Central memory CD8-positive, alpha-beta T cell (primary cell): ENCODE measurements at places on chromosomes 4 and X.

GRCh38 chrX:78659955-78660354 is 827 bp upstream of the RTL3 start:
- DNase-seq = no peak

DNA sequence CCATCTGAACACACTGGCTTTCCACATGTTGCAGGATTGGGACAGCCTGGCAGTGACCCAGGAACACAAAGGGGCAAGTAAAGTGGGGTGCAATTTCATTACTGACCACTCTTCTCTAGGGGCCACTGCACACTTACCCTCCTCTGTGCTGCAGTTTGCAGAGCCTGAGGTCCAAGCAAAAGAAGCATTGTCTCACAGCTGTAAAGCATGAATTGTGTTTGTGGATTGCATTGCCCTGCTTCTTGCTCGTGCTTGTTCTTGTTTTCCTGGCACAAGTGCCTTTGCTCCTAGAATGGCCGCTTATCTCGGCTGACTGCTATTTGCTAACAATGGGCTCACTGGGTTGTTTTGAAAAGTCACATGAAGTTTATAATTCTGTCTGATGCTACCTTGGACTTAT is 209.1 kb upstream of the JADE1 start:
- DNase-seq = no peak

GRCh38 chrX:47214435-47215077 is 3.9 kb upstream of the CDK16 start:
- DNase-seq = no peak

DNA sequence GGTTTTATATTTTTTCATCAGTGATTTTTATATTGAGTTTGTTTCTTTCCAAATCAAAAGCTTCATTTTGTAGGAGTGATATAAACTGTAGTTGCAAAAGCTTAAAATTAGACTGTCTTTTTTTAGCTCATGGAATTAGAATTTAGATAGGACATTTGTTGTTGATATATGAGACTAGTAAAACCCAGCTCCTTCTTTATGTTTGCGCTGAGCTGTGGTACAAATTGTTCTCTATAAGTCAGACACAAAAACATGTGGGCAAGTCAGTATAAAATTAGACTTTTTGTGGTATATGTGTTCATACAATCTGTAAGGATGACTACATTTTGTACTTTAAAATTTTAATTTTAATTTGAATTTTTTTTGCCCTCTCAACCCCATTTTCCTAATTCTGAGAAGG is 18.3 kb downstream of the FHIP1A start:
- no peak for DNase-seq

- DNase-seq = no peak
Measured at GRCh38 chrX:131901546-131901945, 121.6 kb upstream of the STK26 start.

GRCh38 chr4:128291096-128291495 is 3.5 kb upstream of the PGRMC2 start:
- no peak for DNase-seq

DNA sequence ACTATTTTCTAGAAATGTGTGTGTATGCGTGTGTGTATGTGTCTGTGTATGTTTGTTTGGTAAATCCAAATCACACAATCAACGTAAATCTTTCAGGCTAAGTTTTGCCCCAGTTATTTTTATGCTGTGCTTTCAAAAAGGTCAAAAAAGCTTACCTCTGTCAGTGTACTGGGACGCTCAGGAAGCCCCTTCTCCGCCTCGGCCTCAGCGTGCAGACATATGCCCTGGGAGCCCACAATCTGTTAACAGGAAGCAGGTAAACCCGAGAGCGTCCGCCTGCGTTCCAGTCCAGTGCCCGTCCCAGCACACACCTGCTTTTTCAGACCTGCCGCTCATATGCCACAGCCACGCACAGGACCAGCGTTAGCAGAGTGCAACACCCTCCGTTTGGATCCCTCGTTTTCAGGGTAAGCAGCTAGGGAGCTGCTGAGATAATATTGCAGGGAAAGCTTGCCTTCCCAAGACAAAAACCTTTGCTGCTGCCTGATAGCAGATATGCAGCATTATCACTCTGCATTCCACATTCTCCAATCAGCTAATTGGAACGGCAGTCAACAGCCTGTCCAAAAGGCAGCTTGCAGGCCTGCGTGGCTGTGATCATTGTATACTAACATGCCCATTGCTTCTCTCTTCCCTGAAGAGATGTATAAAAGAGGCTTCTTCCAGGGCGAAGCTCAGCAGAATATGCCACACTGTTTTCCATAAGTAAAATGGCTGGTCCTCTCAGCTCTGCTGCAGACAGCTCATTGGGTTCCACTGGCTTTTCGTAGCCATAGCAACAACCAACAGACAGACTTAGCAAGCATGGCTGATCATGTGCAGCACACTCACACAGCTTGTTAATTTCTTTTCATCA is at the start of gene SORBS2:
TSS of gene SORBS2 (minus strand) at position 686 of the 856 bp plus-strand sequence. CDS start 121,623 bp downstream, outside the sequence.
- no peak for DNase-seq

- no peak for DNase-seq
Measured at GRCh38 chrX:44025555-44025954, 52.4 kb upstream of the NDP start.

DNA sequence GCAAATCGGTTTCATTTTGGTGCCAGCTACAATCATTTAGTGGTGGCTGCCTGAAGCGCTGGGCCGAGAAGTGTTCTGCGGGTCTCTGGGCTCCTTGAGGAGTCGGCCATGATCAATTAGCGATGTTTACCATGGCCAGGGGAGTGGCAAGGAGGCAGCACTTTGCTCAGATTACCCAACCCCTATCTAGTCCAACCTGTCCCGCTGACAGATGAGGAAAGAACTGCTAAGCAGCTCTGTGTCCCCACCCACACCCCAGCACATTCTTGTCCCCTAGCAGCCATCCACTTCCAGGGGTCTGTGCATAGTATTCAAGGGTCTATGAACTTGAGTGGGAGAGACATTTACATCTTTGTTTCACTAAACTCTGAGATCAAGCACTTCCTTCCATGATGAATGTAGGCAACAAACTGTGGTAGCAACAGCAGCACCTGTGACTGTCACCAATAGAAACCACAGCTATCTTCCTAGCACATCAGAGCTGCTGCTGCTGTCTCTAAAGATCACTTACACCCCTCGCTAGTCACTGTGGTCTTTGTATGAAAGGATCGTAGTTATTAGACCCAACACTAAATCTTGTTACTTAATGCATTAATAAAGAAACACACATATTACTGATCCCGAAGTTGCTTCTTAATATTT is 331.6 kb downstream of the BCOR start:
- DNase-seq = no peak

DNA sequence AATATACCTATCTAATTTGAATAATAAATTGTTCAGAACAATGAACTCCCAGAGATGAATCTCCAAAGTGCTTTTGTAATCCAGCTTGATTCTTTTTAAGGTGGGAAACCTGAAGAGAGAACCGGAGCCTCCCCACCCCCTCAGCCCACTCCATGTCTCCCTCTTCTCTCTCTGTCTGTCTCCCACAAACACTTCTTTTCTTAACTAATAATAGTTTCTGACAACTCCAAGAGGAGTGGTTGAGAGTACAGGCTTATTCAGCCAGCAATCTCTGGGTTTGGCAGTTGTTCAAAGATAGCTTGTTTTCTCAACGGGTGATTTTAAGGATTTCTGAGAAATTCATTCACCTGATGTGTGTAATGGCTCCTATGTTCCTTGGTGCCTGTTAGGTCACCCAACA is 23.4 kb downstream of the PPP4R3C start:
- DNase-seq = no peak

GRCh38 chr4:24137671-24138601 is 248.1 kb upstream of the PPARGC1A start:
- DNase-seq = no peak

DNA sequence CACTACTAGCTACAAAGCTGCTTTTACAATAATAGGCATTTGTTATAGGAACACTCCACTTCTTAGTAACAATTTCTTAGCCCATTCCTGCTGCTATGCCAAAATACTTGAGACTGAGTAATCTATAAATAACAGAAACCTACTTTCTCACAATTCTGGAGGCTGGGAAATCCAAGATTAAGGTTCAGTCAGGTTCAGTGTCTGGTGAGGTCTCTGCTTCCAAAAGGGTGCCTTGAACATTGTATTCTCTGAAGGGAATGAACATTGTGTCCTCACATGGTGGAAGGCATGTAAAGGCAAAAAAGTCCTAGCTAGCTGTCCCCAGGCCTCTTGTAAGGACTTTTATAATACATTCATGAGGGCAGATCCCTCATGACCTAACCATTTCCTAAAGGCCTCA is 7.0 kb downstream of the SLC9B1 start:
- no peak for DNase-seq

DNA sequence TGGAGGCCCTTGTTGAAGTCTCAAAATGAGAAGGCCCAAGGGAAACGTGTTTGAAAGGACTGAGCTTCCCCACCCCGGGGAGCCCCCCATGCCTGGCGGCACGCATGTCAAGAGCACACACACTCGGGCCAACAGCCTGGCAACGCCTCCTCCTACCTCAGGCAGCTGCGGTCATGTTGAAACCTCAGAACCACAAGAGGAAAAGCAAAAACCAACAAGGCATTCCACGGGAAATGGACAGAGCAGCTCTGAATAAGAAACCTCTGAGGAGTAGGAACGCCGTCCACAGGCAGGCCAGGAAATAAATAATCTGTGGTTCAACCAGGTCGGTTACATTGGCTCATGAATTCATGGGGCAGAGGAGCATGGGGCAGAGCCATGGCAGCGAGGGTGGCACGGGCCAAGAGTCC is 95.7 kb upstream of the AFAP1 start:
- DNase-seq = no peak

DNA sequence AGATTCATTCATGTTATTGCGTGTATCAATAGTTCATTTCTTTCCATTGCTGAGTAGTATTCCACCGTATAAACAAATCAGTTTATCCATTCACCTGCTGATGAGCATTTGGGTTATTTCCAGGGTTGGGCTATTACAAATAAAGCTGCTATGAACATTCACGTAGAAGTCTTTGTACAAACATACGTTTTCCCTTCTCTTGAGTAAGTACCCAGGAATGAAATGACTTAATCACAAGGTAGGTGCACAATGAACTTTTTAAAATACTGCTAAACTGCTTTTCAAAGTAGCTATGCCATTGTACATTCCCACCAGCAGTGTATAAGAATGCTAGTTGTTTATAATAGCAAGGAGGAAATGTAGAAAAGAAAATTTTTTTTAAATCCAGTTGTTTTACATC is 35.9 kb downstream of the SYTL4 start:
- no peak for DNase-seq

- DNase-seq = no peak
Measured at GRCh38 chrX:11698702-11699101, 33.0 kb upstream of the ARHGAP6 start.

- no peak for DNase-seq
Measured at GRCh38 chr4:159210975-159211374, 108.1 kb downstream of the RAPGEF2 start.

GRCh38 chr4:26566133-26566532 is 17.8 kb upstream of the TBC1D19 start:
- no peak for DNase-seq

- DNase-seq = no peak
Measured at GRCh38 chrX:57933321-57933720, 23.1 kb upstream of the ZXDA start.

GRCh38 chrX:132612821-132613564 is 124.2 kb upstream of the MBNL3 start:
- peak; percentile 12 for DNase-seq

GRCh38 chr4:56183344-56183959 is 203.8 kb downstream of the AASDH start:
- DNase-seq = no peak

DNA sequence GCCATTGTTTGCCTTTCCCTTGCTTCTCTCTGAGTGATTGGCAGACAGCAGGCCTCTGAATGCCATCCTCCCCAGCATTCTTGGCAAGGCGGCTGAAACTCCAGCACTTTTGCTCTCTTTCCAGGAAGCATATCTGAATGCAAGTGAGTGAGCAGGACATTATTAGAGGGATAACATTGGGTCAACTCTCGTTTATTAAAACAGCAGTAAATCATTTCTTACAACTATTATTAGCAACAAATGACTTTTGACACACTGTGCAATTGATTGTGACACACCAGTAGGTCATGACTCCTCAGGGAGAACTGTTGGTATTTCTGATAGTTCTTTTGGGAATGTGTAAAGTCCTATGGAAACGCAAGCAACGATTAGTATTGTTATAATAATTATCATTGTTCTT is 103.8 kb downstream of the EFNB1 start:
- no peak for DNase-seq

DNA sequence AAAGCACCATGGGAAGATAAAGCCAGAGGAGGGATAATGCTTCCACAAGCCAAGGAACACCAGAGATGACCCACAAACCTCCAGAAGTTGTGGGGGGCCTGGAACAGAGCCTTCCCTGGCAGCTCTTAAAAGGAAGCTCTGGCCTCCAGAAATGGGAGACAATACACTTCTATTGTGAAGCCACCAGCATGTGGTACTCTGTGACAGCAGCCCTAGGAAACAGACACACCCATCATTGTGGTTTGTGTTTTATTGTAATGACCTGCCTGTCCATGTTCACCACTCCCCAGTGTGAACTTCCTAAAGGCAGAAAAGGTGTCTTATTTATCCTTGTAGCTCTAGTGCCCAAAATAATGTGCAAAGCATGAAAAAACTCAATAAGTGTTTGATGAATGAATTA is 264.1 kb upstream of the GATB start:
- no peak for DNase-seq

DNA sequence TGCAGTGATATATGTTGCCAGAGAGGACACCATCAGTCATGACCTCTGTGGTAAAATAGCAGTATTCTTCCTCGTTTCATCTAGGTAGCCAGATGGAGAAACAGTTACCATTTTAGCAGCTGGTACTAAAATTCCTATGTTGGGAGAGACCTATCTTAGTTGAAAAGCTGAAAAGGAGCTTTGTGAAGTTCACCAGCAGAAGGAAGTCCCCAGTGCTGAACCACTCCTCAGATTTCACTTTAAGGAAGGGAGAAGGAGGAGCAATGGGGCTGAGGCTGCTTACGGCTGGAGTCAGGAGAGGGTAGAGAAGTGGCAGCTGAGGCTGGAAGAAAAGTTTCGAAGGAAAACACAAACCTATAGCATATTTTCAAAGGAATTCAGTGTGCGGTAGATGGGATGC is 103.7 kb downstream of the ATXN3L start:
- DNase-seq = no peak

- no peak for DNase-seq
Measured at GRCh38 chr4:63553123-63553522, 856.1 kb downstream of the TECRL start.

- DNase-seq = no peak
Measured at GRCh38 chr4:74656596-74656995, 137.7 kb downstream of the BTC start.

DNA sequence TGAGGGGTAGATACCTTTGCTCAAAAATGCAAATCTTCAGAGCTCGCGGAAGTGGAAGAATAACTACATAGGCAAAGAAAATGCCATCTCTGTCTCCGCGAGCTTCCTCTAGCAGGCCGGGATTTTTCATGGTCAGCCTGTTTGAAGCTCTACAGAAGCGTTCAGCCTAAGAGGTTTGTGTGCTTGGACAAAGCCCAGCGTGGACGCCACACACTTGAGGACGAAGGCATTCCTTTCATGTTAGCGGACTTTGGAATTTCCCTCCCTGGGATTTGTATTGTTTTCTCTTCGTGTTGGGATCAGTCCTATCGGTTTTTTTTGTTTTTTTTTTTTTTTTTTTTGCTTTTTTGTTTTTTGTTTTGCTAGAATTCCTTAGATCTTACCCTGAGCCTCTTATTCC is 53.7 kb downstream of the SMIM31 start:
- DNase-seq = no peak

- no peak for DNase-seq
Measured at GRCh38 chr4:101801958-101802357, 11.4 kb downstream of the BANK1 start.

GRCh38 chrX:123172869-123173268 is 11.2 kb upstream of the GRIA3 start:
- no peak for DNase-seq
